Mesendoderm (in vitro differentiated cells): ENCODE measurements at places on chromosomes 5 and 9.

DNA sequence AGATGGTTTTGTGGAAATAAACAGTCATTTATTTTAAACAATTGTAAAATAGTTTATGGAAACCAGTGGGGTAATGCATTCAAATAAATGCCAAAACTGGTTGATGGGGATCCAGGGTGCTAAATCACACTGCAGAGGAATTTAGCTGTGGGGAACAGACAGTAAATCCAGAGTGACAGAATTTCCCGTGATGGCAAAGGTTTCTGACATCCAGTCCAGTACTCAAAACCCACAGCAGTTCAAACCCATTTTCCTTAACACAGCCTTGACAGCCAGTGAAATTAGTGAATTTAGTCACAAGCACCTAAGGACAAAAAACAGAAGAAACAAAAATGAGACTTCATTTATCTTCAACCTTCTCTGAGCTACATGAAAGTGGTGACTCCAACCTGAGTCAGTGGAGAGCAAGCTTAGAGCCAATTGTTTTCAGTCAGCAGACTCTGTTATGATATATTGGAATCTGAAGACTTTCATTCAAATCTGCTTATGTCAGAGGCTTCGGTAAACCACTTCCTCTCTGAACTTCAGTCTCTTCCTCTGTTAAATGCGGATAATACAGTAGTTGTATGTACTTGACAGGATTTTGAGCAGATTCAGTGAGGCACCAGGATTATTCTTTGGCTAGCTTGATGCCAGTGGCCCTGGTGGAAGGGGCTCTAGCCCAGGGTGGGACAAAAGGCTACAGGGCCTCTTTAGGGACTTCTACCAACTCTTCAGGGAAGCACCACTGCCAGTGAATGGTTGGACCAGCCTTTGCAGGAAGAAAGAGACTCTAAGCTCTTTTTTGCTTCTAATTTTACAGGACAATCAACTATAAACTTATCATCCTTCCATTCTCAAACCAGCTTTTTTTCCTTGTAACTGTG is 185.3 kb downstream of the MAPKAP1 start:
- H3K4me1 ChIP-seq = peaks cover 31% of the 10 kb centered on the region
- no peaks in the 10 kb centered on the region for H3K27me3 ChIP-seq
- H3K27ac ChIP-seq = no peak overlapping the region
- no peaks in the 10 kb centered on the region for H3K36me3 ChIP-seq
- H3K4me3 ChIP-seq = no peak overlapping the region

DNA sequence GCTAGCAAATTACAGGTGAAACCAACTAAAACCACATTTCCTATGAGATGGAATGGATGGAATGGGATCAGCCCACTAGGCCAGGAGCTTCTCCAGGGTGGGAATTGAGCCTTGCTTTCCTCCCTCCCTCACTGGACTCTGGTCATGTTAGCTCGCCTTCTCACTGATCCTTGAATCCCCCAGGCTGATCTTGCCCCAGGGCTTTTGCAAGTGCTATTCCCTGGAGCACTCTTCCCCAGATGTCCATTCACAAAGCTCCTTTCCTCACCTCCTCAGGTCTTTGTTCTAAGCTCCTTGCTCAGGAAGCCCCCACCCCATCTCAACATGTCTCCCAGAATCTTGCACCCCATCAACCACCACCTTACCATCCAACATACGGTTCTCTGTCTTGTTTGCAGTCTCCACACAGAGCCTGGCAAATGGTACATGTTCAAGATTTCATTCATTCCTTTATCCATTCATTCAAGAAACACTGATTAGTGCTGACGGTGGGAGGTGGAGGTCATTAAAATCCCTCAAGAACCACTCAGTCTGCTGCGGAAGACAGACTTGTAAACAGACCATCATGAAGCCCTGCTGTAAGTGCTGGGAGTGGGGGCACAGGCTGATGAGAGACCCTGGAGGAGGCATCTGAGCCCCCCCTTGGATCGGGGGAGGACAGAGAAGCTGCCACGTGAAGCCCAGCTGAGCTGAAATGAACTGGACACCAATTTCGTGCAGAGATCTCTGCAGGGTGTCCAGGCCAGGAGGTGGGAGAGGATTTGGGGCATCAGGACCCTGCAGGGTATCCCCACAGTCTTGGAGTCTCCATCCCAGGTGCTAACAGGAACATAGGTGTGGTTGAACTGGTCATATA is 141.7 kb downstream of the BARX1 start:
- no peaks in the 10 kb centered on the region for H3K27me3 ChIP-seq
- no peak overlapping the region for H3K4me3 ChIP-seq
- no peaks in the 10 kb centered on the region for H3K4me1 ChIP-seq
- no peaks in the 10 kb centered on the region for H3K36me3 ChIP-seq
- DNase-seq = no peak
- no peak overlapping the region for H3K27ac ChIP-seq

DNA sequence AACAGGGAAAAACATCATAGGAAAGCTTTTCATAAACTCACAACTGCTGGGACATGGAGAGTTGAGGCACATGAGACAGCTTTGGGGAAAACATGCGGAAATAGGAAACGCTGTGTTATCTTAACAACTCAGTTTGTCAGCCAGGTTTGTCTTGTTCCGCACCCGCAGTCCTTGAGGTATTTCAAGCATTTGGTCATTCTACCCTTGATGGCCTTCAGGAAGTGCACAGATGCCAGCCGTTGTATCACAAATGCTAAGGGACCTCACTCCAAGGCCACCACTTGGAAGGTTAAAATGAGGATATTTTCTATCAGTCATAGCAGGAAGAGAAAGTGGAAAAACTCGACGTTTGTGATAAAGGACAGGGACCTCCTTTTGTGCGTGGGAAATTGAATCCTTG is 83.8 kb downstream of the TRIO start:
- no peak overlapping the region for H3K27ac ChIP-seq
- H3K4me3 ChIP-seq = no peak overlapping the region
- H3K4me1 ChIP-seq = peaks cover 23% of the 10 kb centered on the region
- H3K27me3 ChIP-seq = no peaks in the 10 kb centered on the region
- peak; percentile 53 for DNase-seq

DNA sequence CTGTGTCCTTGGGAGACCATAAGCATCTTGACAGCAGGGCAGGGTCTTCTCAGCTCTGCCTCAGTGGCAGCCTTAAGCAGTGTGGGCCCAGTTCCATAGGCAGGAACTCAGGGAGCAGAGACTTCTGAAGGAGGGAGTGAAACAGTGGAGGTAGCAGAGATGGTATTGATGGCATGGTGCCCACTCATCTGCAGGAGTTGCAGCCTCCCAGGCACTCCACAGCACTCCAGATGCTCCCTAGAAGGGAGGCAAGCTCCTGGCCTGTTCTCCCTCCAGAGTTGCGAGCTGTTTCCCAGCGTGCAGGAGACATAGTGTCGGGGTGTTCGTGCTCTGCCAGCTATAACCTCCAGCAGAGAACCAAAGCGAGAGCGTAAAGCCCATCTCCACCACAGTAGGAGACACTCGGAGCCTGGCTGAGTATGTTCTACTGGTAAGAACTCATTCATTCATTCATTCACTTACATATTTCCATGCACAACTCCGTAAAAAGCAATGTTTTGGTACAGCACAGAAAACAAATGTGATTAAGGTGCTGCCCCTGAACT is 31.4 kb upstream of the UNC5A start:
- H3K27me3 ChIP-seq = no peaks in the 10 kb centered on the region
- no peak for DNase-seq
- no peak overlapping the region for H3K27ac ChIP-seq
- H3K4me1 ChIP-seq = peaks cover 3% of the 10 kb centered on the region
- no peaks in the 10 kb centered on the region for H3K36me3 ChIP-seq

- no peak overlapping the region for H3K27ac ChIP-seq
- H3K36me3 ChIP-seq = no peaks in the 10 kb centered on the region
- peak; percentile 79 for DNase-seq
- no peaks in the 10 kb centered on the region for H3K4me1 ChIP-seq
- no peaks in the 10 kb centered on the region for H3K27me3 ChIP-seq
Measured at GRCh38 chr5:178069909-178070308, 43.4 kb upstream of the N4BP3 start.

DNA sequence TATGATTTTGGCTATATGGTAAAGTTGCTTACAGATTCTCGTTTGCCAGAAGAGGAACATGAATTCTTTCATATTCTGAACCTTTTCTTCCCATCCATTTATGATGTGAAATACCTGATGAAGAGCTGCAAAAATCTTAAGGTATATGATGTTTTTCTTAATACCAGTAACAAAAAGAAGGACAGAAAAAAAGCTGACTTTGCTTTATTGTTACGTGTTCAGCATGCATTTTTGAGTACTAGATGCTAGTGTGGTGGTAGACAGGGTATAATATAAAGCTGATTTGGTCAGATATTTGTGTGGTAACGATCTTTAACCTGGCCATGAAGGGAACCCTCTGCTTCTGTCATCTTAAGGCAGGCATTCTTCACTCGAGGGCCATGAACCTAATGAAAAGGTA is 13.3 kb downstream of the CNOT8 start:
- H3K36me3 ChIP-seq = peaks cover 13% of the 10 kb centered on the region
- H3K27ac ChIP-seq = no peak overlapping the region
- no peak overlapping the region for H3K4me3 ChIP-seq
- no peaks in the 10 kb centered on the region for H3K4me1 ChIP-seq
- no peak for DNase-seq

DNA sequence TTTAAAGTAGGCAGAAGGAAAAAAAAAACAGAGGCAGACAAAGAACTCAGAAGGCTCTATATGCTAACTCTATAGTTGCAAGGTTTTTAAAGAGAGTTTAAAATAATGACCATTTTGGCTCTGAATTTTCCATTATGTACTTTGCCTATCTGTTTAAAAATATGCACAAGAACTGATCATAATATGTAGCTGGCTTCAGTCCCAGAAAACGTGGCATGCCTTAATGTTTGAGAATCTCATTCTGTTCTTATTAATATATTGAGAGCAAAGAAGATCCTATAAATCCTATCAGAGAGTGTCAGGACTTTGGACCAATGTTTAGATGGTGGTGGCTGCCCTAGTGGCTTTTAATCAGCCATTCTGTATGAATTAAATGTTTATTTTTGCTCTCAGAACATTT is 121.5 kb downstream of the JMY start:
- no peak overlapping the region for H3K4me3 ChIP-seq
- no peak for DNase-seq
- no peak overlapping the region for H3K27ac ChIP-seq
- no peaks in the 10 kb centered on the region for H3K36me3 ChIP-seq
- no peaks in the 10 kb centered on the region for H3K4me1 ChIP-seq

DNA sequence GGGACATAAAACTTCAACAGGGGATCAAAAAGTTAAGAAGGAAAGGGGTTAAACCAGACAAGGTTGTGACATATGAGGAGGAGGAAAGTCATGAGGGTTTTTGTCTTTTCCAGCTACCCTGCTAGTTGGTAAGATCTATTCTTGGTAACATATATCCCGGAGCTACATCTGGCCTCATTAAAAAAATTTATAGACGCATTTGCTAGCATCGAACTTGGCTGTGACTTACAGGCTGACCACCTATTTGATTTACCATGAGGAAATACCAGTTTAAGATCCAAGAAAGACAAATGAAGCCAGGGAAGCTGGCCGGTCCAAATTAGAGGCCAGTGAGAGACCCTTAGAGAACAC is 87.6 kb upstream of the NIPAL4 start:
- H3K27ac ChIP-seq = no peak overlapping the region
- DNase-seq = no peak
- H3K4me1 ChIP-seq = peaks cover 3% of the 10 kb centered on the region
- H3K36me3 ChIP-seq = no peaks in the 10 kb centered on the region
- H3K4me3 ChIP-seq = no peak overlapping the region
- H3K27me3 ChIP-seq = no peaks in the 10 kb centered on the region

DNA sequence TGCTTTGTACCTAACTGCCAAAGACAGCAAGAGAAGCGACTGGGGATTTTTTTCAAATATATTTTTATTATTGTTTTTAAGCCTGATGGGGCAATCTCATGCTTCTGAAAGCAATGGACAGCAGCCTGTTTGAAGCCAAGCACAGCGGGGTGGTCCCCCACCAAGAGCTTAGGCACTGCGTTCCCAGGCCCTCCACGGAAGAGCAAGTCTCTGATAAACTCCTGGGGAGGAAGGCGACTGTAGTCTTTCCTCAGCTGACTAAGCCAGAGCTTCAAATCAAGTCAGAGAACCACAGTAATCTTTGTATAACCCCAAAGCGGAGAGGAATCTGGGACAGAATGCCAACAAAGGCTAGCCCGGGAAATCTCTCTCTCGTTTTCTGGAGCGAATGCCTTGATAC is 54.4 kb downstream of the ARSB start:
- peak; percentile 82 for DNase-seq
- no peak overlapping the region for H3K4me3 ChIP-seq
- no peaks in the 10 kb centered on the region for H3K27me3 ChIP-seq
- peaks cover 19% of the 10 kb centered on the region for H3K4me1 ChIP-seq

DNA sequence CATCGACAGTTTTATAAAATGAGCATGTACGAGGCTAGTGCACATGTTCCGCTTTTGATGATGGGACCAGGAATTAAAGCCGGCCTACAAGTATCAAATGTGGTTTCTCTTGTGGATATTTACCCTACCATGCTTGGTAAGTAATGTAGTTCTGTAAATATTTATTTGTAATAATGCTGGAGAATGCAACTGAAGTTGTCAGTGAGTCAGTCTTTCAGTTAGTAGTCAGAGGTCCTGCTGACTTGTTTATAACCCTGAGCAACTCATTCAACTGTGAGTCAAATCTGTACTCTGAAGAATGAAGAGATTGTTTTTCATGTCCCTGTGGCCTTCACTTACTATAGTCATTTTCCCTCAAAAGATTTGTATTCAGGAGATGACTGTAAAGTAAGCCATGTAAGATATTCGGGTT is 28.4 kb upstream of the GPR150 start:
- no peak for DNase-seq
- H3K4me1 ChIP-seq = no peaks in the 10 kb centered on the region
- no peak overlapping the region for H3K27ac ChIP-seq
- no peaks in the 10 kb centered on the region for H3K36me3 ChIP-seq
- H3K4me3 ChIP-seq = no peak overlapping the region

DNA sequence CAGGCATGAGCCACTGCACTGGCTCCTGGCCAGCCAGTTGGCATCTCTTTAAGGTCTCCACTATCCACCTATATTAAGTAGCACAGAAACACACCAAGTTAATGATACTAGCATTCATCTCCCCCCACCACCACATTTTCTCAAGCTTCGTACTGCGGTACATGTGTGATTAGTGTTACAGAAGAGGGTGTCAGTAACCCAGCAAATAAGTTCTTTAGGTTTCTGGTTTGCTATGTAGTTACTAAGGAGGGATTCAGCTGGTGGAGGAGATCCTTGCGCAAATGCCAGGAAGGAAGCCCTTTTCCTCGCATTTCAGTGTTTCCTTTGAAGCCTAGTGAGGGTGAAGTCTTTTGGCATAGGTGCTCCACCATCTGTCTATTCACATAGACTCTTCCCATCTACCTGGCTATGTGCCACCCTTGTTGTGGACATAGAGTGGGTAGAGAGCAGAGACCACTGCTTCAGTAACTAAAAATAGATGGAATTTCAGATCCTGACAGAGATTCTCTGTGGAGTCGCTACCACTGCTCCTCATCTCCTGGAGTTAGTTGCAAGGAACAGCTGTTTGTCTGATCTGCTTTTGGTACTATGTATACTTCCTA is 16.7 kb downstream of the UBE2D2 start:
- H3K4me1 ChIP-seq = no peaks in the 10 kb centered on the region
- DNase-seq = no peak
- no peaks in the 10 kb centered on the region for H3K36me3 ChIP-seq
- H3K27ac ChIP-seq = no peak overlapping the region
- H3K27me3 ChIP-seq = no peaks in the 10 kb centered on the region

- H3K4me3 ChIP-seq = no peak overlapping the region
- no peak for DNase-seq
- no peak overlapping the region for H3K27ac ChIP-seq
- no peaks in the 10 kb centered on the region for H3K27me3 ChIP-seq
Measured at GRCh38 chr5:178808886-178809285, 50.9 kb upstream of the ZNF354B start.

GRCh38 chr5:170562166-170562874 is 58.5 kb downstream of the KCNIP1 start:
- H3K4me1 ChIP-seq = no peaks in the 10 kb centered on the region
- no peak overlapping the region for H3K4me3 ChIP-seq
- no peak overlapping the region for H3K27ac ChIP-seq
- H3K36me3 ChIP-seq = no peaks in the 10 kb centered on the region
- DNase-seq = no peak
